ENCODE measurements at places on chromosomes 5 and 9.

GRCh38 chr5:2021484-2022176, 138.9 kb upstream of the IRX4 start:
- DNase-seq, result no peak

DNA sequence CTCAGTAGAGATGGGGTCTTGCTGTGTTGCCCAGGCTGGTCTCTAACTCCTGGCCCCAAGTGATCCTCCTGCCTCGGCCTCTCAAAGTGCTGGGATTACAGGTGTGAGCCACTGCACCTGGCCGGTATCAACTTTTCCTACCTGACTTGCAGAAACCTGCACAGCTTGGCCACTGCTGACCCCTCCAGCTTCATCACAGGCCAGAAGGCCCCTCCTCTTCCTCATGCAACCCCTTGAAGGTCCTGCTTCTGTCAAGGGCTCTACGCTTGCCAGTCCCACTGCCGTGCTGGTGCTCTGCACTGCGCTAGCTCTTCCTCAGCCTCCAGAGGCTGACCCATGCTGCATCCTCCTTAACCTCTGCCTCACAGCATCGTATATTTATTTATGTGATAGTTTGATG, 32.5 kb upstream of the RNU6ATAC start:
- DNase-seq, result no peak

DNA sequence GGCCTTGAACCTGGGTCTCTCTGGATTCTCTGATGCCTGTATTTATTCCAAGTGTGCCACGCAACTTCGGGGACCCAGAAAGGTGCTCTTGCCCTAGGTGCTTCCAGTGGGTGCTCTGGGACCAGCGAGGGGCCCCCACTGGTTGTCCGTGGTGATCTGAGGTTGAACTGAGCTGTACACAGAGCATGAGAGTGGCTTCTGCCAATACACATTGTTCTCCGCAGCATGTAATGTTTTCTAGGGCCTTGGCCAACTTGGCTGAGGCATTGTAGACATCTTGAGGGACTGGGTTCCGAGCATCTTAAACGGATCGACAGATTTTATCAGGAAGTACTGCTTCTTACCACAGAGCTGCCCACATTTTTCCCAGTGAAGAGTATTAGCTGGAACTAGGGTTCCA, 117.9 kb downstream of the MTX3 start:
- DNase-seq, result no peak

DNA sequence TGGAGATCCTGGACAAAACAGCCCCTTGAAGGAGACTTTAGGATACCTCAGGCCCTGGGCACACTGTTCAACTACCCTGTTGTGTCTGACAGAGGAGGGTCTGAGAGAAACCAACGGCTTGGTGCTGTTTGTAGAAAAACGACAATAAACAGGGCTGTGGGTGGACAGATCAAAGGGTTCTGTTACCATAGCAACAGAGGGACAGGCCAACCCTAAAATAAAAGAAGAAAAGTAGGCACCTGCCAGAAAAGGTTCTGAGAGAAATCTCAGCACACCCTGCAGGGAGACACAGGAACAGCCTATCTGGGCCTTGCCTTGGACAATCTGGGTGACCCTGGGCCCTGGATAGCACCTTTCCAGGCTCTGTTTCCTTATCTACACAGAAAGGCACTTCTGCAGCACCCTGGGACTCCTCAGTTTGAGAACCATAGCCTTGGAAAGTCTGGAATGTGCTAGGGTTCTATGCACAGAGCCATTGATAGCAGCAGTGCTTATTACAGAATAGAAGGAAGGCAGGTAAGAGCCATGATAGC, 104.8 kb upstream of the TBC1D2 start:
- no peak for DNase-seq

- DNase-seq, result no peak
Observed at GRCh38 chr5:99305045-99305580, 376.3 kb upstream of the CHD1 start.
